Activated CD4-positive, CD25-positive, alpha-beta regulatory T cell treated with anti-CD3 and anti-CD28 coated beads, Interleukin-2, amount 50 U/mL, for 72 hours (primary cell): ENCODE measurements at places on chromosomes 7 and 10.

- no peak for DNase-seq
These were observed 367.8 kb upstream of the IGFBP3 start for GRCh38 chr7:46288861-46289260.

- DNase-seq = no peak
These were observed 413.5 kb upstream of the SEMA3D start for GRCh38 chr7:85600395-85600794.

GRCh38 chr10:72932259-72933015 lies 22.2 kb downstream of the PLA2G12B start:
- no peak for DNase-seq

DNA sequence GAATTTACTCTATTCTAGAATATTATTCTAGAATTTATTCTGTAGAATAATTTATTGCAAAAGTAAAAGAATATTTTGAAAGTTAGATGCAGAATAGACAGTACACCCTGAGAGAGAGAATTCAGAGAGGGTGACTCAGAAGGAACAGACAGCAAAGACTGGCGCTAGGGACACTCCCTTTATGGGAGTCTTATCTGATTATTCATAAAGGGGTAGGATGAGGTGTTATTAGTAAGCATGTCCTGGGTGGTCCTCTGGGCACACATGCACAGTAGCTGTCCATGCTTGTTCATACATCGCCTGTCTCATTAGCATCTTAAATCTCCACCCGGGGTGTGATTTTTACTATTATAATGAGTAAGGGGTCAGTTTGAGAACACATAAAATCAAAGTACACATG lies 100.1 kb downstream of the XPNPEP1 start:
- DNase-seq = no peak

GRCh38 chr10:129192344-129193128 lies 274.5 kb upstream of the MGMT start:
- DNase-seq = no peak

- DNase-seq = no peak
These were observed 789.0 kb downstream of the PHTF2 start for GRCh38 chr7:78587443-78588044.

DNA sequence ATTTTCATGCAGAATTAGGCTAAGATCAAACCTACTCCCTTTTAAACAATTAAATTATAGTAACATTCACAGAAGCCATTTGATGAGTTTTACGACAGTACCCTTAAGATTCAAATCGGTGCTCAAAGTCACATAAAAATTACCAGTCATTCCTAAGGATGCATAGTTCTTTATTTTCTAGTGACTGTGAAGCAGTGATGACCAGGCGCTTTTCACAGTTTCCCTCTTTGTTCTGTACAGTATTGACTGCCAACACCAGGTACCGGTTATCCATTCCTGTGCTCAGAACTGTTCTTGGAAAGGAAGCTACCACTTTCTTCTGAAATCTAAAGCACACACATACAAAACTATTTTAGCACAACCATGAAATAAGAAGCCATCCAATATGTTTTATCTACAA lies 1.9 kb downstream of the DNA2 start:
- DNase-seq = no peak
